GM23338 (cell line): ENCODE measurements at places on chromosomes 7 and 10.

- DNase-seq = no peak
These were observed 241.7 kb downstream of the IPMK start for GRCh38 chr10:58026036-58026435.

- DNase-seq = peak; percentile 89
These were observed 694 bp downstream of the COL1A2 start for GRCh38 chr7:94395141-94396036.

GRCh38 chr10:30647089-30647488, 17.5 kb upstream of the LYZL2 start:
- no peak for DNase-seq

DNA sequence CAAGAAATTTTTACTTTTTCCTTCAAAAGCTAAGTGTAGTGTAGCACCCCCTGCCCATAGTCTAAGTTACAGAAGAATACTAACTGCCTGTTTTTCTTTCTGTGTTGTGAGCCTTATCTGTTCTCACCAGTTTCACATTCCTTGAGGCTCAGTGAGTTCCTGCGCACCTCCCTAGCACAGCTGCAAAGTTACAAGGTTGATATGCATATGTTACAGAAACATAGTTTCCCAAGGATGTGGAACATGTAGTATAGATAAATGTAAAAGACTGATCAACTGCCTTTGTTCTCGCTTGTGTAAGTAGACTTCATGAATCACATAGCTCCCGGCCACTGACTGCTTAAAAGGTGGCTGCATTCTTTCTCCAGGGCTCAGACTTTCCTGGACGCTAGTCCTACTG, 6.7 kb upstream of the ZNF33B start:
- no peak for DNase-seq

GRCh38 chr10:3427347-3427746, 254.8 kb upstream of the PITRM1 start:
- no peak for DNase-seq

- DNase-seq = peak; percentile 69
These were observed 923 bp downstream of the TRIL start for GRCh38 chr7:28957064-28957750.
